ENCODE measurements at places on chromosomes 2 and 18.
A peak's percentile ranks its signal among the peaks of the same experiment; 100 is the strongest.

GRCh38 chr2:141878016-141878415 is 252.8 kb downstream of the LRP1B start:
- DNase-seq = peak; percentile 2

- peak; percentile 81 for DNase-seq
These were observed 77.5 kb downstream of the OSBPL6 start for GRCh38 chr2:178271629-178272333.

- DNase-seq = peak; percentile 8
These were observed 32.1 kb upstream of the KCNG2 start for GRCh38 chr18:79765491-79766245.

DNA sequence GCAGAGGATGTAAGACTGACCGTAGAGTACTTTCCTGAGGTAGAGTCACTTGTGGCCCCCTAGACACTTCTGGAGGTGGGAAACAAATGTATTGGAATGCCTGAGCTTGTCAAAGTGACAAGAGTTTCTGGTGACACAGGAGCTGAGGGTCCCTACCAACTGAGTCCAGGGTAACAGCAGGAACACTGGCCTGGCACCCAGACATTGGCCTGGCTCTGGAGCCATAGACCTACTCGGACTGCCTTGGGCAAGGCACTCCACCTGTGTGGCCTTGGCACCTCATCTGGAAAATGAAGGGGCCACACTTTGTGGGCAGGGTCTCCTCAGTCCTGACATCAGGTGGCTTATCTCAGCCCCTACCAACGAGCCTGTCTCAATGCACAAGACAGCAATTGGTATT is 398.2 kb upstream of the CELF4 start:
- DNase-seq = no peak

GRCh38 chr2:8090748-8091700 is 590.8 kb upstream of the ID2 start:
- DNase-seq = peak; percentile 86

GRCh38 chr2:144054911-144055310 is 465.0 kb downstream of the ZEB2 start:
- no peak for DNase-seq

DNA sequence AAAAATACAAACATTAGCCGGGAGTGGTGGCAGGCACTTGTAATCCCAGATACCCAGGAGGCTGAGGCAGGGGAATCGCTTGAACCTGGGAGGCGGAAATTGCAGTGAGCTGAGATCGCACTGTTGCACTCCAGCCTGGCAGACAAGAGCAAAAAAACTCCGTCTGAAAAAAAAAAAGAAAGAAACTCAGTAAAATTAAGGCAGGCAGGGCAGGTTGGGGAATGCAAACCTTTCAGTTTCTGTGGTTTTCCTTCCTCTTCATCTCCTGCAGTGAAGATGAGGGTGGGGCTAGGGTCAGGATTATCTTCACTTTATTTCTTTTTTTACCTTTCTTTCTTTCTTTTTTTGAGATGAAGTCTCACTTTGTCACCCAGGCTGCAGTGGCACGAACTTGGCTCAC is 43.2 kb upstream of the PSME4 start:
- no peak for DNase-seq

GRCh38 chr2:211423018-211423417 is 866.6 kb downstream of the CPS1 start:
- no peak for DNase-seq

DNA sequence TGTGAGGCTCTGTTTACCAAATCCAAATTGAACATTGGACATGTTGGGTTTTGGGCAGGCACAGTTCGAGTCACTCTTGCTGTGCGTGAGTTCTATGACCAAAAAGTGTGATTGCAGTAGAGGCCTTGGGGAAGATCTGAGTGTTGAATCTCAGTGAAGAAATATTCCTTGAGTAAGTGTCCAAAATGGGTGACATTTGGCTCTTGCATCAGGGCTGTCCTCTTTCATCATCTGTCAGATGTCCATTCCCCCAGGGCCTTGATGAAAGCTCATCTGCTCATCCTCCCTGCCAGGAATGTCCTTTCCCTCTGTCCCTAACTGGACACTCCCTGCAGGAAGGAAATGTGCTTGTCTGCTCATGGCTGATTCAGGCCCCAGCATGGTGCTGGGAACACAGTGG is 6.4 kb upstream of the SFTPB start:
- no peak for DNase-seq

- peak; percentile 2 for DNase-seq
These were observed 27.9 kb upstream of the RPE start for GRCh38 chr2:209974576-209974975.

DNA sequence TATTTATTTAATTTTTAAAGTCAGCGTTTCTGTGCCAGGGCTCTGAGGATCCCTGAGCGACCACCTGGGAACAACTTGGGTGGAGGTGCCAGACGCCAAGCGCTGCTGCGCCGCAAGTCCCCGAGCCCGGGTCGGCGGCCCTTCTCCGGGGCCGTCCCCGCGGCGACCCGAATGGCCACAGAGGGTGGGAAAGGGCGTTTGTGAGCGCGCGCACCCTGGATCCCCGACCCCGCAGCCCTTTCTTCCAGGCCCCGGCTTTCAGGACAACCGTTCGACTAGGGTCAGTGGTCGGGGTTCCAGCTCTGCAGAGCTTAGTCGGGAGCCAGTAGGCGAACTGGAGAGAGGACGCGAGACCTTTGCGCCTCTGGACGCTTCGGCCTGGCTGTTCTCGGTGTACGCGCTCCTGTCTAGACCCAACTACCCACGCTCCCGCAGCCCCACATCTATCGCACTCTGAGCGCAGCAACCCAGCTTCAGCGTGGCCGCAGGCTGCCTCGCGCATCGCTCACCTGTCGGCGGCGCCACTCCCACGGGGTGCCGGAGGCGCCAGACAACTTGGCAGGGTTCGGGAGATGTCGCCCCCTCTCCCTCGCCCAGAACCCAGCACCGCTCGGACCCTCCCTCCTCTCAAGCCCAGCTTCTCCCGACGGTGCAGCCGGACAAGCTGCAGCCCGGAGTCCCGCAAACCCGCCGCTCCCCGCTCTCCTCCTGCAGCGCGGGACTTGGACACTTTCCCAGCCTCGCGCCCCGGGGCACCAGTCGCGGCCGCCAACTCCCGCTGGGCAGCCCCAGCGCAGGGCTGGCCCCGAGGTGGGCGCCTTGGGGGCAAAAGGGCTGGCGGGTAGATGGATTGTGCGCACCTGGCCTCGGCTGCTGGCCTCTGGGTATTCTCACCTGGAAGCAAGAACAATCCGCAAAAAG is 758 bp downstream of the LYPD1 start:
- no peak for DNase-seq

DNA sequence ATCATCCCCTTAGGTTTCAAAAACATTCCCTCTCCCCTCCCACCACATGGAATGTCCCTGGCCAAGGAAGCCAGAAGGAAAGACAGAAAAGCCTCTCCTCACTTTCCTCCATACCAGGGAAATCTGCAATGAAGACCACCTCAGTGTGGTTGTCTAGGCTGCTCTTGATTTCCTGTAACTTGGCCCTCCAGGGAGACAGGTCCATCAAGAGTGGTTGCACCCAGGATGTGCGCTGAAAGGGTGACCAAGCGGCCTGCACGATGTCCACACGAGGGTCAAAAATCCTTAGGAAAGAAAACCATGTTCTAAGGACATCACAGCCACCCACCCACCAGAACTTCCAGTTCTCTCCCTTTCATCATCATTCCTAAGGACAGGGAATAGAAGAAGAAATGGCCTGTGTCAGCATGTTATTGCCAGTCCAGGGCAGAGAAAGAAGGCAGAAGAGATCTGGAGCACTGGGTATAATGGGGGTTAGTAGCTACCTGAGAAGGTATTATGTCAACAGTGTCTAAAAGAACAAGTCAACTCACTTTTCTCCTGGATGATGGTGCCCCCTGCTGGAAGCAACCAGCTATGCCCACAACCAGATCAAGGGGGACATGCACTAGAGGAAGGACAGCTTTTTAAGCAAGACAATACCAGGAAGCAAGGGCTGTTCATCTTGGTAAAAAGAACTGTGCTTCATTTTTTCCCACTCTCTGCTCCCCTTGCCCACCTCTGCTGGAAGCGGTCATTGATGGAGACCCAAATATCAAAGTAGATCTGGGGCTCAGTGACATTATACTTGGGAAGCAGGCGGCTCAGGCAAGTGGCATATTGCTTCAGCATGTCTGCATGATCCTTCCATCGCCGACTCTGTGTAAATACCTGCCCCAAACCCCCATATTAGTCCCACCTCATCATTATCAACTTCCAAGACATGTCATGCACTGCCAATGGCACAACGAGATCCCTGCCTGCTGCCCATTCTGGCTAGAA is 9.3 kb downstream of the GGCX start:
- DNase-seq = no peak

DNA sequence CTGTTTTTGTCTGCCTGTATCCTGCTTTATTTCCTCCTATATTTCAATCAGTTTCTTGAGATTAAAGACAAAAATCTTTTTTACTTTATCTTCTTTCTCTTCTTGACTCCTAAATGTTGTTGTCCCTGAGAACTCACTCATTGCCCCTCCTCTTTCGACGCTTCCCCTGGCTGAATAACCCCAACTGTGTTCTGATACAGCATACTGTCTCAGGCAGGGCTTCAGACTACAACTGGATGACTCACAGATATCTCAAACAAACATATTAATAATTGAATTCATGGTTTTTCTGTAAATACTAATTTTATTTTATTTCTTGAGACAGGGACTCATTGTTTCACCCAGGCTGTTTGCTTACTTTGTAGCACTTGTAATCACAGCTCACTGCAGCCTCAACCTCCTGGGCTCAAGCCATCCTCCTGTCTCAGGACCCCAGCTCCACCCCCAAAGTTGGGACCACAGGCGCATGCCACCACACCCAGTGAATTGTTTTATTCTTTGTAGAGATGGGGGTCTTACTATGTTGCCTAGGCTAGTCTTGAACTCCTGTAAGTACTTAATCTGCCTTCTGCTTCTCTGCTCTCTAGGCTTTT is 9.4 kb downstream of the ITGAV start:
- DNase-seq = no peak

DNA sequence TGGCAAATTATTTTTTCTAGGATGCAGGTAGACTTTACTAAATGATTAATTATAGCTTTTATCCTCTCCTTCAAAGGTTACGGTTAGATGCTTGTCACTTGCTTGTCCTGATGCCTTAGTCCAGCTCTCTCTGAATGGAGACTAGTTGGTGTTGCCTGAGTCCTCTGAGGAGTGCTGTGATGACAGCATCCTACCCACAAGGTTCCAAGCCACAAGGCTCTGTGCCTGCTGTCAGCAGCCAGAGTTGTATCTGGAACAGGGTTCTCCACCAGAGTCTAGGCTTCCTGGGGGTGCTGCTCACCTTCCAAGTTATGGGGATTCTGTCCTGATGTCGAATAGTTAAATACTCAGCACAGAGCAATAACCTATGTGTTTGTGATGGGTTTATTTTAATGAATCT is 125.7 kb downstream of the GALNT1 start:
- DNase-seq = no peak

DNA sequence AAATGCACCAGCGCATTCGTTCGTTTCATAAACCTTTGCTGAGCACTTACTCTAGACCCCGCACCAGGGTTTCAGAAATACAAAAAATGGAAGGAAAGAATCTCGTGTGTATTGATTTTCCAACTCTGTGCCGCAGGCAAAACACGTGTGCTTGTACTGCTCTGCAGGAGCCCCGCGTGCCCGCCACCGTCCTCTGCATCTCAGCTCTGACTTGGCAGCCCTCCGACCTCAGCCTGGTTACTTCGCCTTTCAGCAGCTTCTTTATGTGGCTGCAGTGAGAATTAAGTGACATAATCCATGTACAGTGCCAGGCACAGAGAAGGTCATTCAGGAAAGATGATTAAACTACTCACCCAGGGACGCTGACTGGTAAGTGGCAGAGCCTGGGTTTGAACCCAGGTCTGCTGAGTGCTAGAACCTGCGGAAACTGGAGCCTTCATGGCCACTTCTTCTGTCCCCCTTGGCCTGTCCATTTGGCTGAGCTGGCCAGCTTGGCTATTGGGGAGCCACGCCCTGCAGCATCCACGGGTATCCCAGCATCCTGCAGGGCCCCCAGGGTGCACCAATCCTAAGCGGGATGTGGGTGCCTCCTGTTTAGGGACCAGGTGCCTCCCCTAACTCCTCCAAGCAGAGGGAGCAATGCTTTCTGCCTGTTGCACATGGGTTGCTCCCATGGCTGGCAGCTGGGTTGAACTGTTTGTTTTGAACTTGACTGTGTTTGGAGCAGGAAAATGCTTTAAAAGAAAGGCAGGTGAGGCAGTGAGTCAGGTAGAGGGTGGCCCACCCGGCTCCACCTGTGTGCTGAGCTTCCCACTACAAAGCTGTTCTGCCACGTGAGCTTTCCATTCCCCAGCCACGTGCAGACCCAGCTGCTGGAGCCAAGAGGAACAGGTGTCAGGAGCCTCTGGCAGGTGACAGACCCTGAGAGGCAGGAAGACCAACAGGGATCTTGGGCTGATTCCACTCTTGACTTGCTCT is 34.3 kb downstream of the INHBB start:
- no peak for DNase-seq

GRCh38 chr2:152200565-152201465 is 25.3 kb upstream of the STAM2 start:
- DNase-seq = peak; percentile 97

GRCh38 chr2:43486603-43487002 is 109.2 kb downstream of the THADA start:
- no peak for DNase-seq

- peak; percentile 99 for DNase-seq
These were observed 167.9 kb upstream of the NXPH2 start for GRCh38 chr2:138948070-138948539.

DNA sequence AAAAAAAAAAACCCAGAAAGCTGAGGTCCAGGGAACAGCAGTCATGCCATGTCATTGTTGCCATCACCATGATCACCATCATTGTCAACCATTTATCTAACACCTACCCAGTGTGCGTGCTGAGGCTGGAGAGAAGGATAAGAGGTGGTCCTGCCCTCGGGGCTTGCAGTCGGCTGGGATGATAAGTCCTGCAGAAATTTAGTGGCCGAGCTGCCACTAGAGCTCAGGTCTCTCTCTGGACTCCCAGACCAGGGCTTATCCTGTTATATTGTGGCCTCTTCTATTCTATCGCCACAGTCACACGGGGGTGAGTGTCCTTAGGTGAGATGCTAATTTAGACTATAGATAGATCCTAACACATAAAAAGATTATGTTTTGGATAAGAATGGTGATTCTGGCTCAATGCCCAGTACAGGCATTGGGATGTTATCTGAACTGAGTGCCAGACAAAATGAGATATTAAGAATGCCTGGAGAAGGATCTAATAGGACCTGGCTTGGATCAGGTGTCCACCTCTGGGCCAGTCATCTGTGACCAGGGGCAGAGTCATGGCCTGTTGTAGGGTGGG is 43.2 kb upstream of the YWHAQ start:
- no peak for DNase-seq
